ENCODE measurements at places on chromosomes 2 and 18.
A peak's percentile ranks its signal among the peaks of the same experiment; 100 is the strongest.

DNA sequence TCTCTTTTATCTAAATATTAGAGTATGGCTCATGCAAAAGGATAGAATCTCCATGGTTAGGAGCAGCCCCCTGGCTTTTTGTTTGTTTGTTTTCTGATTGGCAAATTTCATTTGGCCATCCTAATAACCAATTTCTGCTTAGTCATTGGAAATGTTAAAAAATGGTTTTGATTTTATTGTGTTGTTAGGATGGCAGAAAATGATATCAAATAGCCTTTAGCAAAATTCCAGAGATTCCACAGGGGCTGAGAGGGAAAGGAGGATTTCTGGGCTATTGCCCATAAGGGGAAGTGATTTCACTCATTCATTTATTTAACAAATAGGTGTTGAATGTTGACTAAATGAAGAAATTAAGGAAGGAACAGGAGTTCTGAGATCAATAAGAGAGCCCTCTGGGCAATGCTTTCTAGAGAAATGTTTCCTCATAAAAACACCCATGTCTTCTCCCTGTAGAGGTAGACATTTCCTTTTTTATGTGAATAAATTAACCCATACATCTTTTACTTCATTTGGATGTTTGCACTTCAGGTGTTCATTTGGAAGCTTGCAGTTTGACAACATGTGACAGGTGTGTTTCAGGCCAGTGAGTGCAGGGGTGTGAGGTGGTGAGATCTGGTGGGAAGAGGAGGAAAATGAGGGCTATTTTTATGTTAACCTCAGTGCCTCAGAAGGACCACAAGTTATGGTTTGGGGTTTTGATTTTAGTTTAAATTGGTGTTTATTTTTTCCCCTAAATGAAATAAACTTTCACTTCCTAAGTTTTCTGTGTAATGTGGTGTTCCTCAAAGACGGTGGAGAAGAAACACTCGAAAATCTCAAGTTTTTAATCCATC, 61.7 kb upstream of the EPC2 start:
- DNase-seq, result no peak

- no peak for DNase-seq
These were observed 25.1 kb downstream of the STAT1 start for GRCh38 chr2:190988910-190989309.

DNA sequence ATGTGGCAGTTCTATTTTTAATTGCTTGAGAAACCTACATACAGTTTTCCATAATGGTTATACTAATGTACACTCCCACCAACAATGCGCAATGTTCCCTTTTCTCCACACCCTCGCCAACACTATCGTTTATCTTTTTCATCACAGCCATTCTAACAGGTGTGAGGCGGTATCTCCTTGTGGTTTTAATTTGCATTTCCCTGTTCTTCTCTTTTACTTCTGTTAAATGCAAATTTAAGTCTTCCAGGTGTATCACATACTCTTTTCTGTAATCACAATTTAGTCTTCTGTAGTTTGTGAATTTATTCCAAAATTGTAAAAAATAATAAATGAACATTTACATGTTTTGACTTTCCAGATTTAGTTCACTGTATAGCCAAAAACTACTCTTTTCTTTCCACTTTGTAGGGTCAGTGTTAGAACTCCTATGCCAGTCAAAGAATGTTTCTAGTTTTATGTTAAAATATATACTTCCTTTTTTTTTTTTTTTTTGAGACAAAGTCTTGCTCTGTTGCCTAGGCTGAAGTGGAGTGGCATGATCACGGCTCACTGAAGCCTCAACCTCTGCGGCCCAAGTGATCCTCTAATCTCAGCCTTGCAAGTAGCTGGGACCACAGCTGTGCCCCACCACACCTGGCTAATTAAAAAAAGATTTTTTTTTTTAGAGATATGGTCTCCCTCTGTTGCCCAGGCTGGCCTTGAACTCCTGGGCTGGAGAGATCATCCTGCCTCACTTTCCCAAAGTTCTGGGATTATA, 15.4 kb upstream of the ACYP2 start:
- DNase-seq, result no peak

DNA sequence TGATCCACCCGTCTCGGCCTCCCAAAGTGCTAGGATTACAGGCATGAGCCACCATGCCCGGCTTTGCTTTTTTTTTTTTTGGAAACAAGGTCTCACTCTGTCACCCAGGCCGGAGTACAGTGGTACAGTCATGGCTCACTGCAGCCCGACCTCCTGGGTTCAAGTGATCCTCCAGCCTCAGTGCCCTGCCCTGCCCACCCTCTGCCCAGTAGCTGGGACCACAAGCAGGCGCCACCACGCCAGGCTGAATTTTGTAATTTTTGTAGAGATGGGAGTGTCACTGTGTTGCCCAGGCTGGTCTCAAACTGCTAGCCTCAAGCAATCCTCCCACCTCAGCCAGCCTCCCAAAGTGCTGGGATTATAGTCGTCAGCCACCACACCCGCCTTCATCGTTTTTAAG, 11.6 kb upstream of the PSD4 start:
- DNase-seq, result no peak

- no peak for DNase-seq
These were observed 134.2 kb downstream of the RAPGEF4 start for GRCh38 chr2:172869861-172870260.

- DNase-seq, result no peak
These were observed 71.7 kb upstream of the TAF1B start for GRCh38 chr2:9771481-9772017.

- DNase-seq, result no peak
These were observed 44.3 kb upstream of the FIGN start for GRCh38 chr2:163779970-163780597.

DNA sequence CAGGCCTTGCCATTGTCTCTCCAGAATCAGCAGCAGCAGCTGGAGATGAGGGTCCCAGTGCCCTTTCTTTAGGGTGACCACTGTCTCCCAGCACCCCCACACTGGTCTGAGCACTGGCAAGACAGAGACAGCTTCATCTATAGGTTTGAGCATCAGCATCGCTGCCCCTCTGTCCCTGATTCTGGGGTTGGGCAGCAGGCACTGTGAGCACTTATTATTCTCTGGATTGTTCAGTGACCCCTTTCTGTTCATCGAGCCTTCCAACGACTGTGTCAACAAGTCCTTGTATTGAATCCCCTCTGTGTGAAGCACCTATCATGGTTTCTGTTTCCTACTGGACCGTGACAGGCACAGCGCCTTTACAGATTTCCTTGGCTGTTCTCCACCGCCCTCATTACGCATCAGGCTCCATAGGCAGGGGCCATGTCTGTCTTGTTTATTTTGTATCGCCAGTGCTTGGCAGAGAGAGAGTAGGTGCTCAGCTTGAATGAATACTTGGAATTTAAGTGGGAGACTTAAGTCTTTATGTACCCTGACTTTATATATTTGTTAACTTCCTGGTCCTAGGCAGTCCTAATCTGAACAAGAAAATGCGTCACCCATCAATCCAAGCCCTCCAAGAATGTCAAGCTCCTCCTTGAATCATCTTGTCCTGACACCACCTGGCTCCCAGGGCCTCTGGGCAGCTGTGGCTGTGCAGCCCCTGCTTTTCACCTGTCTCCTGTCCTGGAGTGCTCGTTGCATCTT, 11.4 kb downstream of the MALL start:
- no peak for DNase-seq

DNA sequence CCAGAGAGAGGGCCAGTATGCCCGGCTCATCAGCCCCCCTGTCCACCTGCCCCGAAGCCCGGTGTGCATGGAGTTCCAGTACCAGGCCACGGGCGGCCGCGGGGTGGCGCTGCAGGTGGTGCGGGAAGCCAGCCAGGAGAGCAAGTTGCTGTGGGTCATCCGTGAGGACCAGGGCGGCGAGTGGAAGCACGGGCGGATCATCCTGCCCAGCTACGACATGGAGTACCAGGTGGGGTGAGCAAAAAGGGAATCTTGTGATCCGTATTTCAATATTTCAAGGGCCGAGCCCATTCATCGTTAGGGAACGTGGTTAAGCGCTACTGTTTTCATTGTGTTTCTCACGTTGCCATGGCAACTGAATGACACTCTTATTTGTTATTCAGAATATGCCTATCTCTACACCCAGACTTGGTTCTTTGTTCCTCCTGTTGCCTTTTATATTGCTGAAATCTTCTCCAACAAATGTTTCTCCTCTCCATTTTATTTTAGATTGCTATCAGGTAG, 81.5 kb downstream of the NRP2 start:
- peak; percentile 65 for DNase-seq

GRCh38 chr2:64609227-64609941, 44.3 kb downstream of the SERTAD2 start:
- DNase-seq, result peak; percentile 82

GRCh38 chr2:12217175-12217574, 470.7 kb downstream of the LPIN1 start:
- DNase-seq, result no peak

- DNase-seq, result no peak
These were observed 47.7 kb downstream of the TPO start for GRCh38 chr2:1460851-1461418.

DNA sequence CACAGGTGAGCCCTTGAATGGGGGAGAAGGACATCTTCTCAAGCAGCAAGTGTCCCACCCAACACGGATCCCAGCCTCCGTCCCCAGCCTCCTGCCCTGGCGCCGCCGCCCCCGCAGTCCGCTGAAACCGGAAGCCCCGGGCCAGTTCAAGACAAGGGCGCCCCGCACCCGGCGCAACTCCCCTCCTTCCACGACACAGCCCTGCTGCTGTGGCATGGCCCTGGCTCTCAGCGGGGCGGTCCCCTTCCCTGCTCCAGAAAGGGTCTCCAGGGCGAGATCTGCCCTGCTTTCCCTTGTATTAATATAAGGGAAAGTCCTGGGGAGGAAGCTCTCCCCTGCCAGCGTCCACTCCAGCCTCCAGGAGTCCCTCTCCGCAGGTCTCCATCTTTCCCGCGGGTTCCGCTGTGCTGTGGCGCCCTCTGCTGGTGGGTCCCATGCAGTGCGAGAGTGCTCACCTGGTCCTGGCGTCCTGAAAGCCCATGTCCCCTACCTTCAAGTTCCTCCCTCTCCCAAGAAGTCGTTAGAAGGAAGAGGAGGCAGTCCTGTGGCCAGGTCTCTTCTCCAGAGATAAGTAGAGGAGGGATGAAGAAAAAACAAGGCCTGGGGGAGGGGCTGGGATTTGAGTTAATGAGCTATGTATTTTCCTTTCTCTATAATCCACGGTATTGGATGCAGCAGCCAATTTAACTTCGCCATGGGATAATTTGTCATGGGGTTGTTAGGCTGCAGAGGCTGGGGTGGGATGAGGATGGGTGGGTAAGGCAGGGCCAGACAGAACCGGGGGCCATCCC, 176.0 kb downstream of the SMAD2 start:
- DNase-seq, result peak; percentile 80

DNA sequence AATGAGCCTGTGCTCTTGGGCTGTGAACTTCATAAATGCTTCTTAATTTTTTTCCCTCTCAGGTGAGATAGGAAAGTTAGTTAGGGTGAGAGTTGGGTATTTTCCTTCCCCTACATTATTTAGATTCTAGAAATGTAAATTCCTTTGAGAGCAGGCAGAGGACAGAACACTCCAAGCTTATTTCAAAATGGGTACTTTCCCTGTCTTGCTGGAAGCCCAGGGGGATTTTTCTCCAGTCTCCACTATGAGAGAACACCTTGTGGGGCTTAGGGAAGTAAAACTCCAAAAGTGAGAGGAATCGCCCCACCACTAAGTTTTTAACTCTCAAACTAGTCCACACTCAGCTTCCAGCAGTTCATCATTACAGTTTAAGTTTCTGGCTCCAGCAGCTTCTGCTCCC, 253.2 kb upstream of the CTAGE1 start:
- no peak for DNase-seq

- DNase-seq, result no peak
These were observed 20.1 kb downstream of the CYP26B1 start for GRCh38 chr2:72127401-72128058.

DNA sequence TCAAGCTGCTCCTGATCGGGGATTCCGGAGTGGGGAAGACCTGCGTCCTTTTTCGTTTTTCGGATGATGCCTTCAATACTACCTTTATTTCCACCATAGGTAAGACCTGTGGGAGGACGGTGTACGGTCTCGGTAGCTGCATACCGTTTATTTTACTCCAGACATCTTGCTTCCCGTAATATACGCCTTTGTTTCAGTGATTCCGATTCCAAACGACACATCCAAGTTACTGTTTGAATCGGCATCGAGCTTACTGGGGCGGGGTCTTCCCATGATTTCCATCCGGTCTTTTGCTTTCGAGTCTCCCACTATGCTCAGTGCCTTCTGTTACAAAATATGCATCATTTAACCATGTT, 731 bp downstream of the RAB10 start:
- no peak for DNase-seq

- DNase-seq, result peak; percentile 57
These were observed 67.5 kb downstream of the SPATS2L start for GRCh38 chr2:200373973-200374416.

DNA sequence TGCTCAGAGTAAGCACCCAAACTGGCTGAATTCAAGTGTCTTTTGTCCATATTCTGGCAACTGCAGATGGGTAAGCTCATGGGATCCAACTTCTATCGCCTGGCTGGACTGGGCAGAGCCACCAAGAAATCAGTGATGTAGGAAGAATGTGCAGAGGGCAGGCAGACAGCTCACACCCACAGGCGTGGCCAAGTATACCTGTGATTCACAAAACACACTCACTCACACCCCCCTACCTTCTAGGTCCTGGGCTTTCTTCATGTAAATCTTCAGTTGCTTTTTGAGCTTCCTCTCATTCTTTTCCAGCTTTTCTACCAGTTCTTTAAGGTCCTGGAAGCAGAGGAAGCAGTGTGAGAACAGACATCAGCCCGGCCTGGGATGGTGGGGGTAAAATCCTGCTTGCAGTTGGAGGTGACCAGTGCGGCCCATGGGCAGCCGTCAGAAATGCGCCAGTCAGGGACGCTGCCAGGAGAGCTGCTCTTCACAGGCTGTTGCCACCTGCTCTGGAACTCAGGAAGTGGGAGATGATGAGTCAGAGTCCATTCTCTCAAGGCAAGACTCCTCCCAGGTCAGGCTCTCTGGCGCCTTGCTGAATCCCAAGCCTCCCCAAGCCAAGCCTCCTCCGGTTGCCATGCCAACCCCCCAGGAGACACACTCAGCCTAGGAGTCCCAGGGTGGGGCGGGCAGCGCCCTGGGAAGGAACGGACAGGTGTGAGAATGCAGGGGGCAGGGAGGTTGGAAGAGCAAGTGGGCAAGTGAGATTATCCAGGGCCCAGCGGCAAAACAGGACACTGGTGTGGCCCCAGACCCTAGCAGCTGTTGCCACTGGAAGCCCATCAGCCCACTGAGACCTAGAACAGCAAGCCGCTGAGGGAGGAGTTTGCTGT, 36.2 kb upstream of the ACAA2 start:
- DNase-seq, result no peak

GRCh38 chr2:167945660-167946368, 301.6 kb downstream of the STK39 start:
- DNase-seq, result no peak

GRCh38 chr18:59549503-59550173, 147.6 kb downstream of the CCBE1 start:
- no peak for DNase-seq

DNA sequence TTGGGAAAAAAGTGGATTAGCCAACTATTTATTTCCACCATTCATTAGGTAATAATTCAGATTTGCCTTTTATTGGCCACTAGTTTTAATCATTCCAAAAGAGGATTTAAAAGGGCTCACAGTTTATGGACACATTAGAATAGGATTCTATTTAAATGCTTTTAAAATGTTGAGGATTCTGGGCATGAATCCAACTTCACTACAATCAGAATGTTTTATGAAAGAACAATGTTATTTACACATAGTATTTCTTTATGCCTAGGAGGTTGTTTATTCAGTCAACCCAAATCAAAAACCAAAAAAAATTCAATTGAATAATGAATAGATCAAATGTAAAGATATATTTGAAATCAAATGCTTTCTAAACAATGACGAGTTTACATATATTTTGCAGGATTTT, 232.2 kb downstream of the GULP1 start:
- DNase-seq, result no peak

- peak; percentile 46 for DNase-seq
These were observed at the start of gene SLC8A1 for GRCh38 chr2:40451918-40452605. Gene SLC8A1, minus strand, starts transcription at chr2:40452090.

Data from activated CD4-positive, alpha-beta T cell treated with anti-CD3 and anti-CD28 coated beads for 36 hours (primary cell).